ENCODE measurements at places on chromosomes 5 and 9.

DNA sequence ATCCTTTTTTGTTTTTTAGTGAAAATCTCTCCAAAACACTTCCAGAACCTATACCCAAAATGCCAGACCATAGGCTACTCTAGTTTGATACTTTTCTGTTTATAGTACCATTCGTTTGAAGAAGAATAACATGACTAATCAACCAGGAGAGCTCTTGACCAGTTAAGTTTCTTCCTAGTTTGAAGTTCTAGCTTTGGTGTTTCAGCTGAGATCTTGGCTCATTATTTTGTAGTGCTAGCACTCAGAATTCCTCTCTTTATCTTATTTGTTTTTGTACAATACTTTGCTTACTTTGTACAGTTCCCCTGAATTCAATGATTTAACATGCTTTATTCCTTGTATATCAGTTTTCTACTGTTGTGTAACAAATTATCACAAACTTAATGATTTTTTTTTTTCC lies 911.6 kb downstream of the EFNA5 start:
- no peak for DNase-seq

DNA sequence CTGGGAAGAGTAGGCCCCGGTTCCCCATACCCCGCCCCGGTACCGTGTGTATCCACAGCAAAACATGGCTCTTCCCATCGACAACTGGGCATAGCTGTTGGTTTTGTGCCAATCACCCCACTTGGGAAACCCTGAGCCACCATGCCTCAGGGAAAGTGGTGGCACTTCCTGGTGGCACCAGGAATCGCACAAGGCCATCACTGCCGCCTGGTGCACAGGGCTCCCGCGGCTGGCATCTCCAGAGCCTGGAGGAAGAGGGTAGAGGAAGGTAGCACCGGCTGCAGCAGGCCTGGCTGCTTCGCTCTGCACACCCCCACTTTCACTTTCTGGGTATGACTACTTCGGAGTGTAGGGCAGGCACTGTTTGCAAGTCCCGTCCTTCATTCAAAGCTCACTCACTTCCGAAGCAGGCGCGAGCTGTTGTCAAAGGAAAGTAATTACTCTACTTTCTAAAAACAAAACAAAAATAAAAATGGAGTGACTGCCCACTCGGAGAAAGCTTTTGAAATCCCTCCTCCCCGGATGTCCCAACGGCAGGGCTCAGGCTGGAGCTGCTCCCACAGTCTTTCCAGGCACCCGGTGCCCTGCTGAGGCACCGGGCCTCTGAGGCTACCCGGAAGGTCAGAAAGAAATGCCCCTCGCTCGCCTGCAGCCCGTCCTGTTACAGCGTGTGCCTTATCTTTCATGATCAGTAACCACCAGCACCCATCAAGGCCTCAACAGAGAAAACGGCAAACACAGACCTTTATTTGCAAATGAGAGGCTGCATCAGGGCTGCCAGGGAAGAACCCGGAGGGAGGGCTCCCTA lies 2.0 kb downstream of the BRD3 start:
- peak; percentile 29 for DNase-seq

GRCh38 chr5:171131497-171131896 lies 177.6 kb upstream of the TLX3 start:
- DNase-seq = no peak

DNA sequence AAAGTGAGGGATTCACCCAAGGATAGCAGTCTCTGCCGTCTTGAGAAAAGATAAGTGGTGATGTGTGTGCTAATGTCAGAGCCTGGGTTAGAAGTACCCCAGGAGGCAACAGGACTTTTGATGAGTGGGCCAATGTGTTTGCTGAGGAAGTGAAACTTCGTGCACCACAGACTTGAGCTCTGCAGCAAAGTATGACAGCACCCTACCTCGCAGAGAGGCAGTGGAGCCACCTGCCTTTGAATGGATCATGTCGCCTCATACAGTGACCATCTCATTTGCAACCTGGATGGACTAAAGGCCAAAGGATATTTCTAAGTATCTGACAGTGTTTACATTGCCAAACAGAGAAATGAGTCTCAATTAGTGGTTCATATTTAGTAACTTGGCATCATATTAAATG lies 593.9 kb upstream of the GRAMD2B start:
- no peak for DNase-seq

GRCh38 chr9:20698782-20699181 lies 14.7 kb downstream of the FOCAD start:
- DNase-seq = no peak

DNA sequence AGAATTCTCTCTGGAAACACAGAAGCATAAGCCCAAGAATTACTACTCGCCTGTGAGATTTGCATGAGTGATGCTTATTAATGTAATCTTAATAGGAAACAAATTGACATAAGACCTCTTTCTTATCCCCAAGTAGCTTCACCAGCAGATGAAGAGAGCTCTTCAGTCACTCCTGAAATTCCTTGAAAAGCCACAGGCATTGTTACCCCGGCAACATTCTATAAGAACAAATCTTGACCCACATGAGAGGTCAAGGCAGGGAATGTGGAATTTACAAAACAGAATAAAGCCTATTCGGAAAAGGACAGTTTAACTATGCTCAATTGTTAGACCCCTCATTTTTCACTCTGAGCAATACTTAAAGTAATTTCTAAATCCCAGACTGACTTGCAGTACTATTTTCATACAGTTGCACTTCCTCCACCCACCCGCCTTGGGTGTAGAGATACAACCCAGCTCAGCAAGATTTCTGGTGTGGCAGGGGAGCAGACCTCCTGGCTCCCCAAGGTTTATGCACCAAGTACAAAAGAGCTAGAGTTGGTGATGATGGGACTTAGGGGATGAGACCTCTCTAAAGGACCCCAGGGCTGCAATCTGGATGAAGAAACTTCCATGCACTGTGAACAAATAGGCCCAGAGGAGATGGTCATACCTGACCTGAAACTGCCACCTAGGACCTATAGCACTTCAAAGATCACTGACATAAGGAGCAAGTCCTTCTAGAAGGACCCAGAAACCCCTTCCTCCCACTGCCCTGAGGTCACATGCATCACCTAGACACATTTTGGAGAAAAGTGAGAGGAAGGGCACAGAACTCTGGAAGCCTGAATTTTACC lies 242.1 kb downstream of the ZNF608 start:
- no peak for DNase-seq

DNA sequence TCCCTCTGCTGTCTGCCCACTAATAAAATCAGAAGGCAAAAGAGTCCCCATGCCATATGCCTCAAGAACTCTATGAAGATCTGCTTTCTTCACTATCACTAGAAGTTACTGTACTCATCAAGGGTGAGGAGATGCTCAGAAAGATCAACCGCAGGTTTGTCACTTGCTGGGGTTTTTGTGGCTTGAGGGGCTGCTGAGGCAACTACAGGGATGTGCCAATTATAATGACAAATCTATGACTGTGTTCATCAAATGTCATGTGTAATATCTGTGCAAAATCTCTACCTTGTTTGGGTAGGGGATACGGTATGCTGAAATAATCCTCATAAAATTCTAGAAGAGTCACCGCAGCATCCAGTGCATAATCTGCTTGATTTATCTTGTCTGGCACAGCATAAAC lies 13.0 kb downstream of the ERAP1 start:
- DNase-seq = peak; percentile 15

- DNase-seq = no peak
These were observed 31.2 kb downstream of the GPR21 start for GRCh38 chr9:123064716-123065115.

- DNase-seq = no peak
These were observed 71.5 kb upstream of the ERBIN start for GRCh38 chr5:65854925-65855324.

GRCh38 chr9:826500-827280 lies 14.8 kb upstream of the DMRT1 start:
- DNase-seq = no peak

GRCh38 chr5:951940-952596 lies 56.5 kb upstream of the NKD2 start:
- no peak for DNase-seq
